Activated gamma-delta T cell treated with anti-CD3 and anti-CD28 coated beads, Interleukin-2, amount 50 U/mL, for 16 hours (primary cell): ENCODE measurements at places on chromosomes 6 and 20.

DNA sequence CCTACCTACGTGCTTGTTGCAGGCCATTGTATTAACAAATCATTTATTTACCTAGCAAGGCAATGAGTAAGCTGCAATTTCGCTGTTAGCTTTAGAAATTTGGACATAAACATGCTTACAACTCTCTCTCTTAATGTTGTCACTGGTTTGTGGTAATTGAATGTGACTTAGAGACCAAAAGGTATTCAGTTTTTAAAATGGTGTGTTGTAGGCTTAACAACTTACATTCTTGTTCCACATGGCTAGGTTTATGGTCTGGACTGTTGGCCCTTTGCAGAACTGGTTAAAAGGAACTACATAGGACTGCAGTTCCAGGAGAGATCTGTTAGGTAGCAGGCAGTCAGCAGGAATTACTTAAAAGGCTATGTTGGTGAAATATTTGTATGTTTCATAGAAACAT is 10.3 kb upstream of the CTAGE9 start:
- no peak for DNase-seq

- DNase-seq: no peak
These were observed 25.3 kb downstream of the NRN1 start for GRCh38 chr6:5981126-5982026.

GRCh38 chr20:37669773-37670236 is 24.0 kb upstream of the CTNNBL1 start:
- no peak for DNase-seq

GRCh38 chr20:56439771-56440291 is 27.8 kb downstream of the CASS4 start:
- DNase-seq: no peak

DNA sequence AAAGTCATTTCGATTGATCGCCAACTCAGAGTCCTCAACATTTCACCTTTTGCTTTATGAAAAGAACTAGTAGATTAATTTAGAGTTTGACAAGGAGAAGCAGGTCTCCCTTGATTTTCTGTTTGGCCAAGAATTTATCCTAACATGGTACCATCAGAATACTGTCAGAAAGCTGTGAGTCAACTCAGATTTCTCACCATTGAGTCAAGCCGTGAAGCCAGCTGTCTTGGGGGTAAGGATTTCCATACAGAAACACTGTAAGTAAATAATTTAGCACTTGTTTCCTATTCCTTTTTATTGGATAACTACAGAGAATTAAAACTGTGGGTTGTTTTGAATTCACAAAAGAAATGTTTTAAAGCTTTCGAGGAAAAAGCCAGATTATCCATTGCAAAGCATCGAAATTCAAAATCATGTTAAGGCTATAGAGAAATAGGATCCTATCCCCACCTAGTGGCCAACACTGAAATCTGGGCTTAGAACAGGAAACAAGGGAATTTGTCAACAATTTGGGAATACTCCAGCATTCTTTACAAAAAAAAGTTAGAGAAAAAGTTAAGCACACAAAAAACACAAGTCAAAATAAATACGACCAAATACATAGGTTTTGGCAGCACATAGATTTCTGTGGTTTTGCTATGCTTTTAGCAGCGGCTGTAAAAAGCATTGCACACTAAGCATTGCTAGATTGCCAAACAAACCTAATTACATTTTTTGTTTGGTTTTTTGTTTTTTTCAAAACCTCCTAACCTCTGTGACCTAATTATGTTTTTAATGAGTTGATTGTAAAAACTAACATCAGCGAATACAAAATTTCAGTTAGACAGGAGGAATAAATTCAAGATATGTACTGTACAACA is 44.2 kb downstream of the COL11A2 start:
- no peak for DNase-seq

GRCh38 chr20:6533761-6534479 is 233.6 kb upstream of the BMP2 start:
- no peak for DNase-seq

DNA sequence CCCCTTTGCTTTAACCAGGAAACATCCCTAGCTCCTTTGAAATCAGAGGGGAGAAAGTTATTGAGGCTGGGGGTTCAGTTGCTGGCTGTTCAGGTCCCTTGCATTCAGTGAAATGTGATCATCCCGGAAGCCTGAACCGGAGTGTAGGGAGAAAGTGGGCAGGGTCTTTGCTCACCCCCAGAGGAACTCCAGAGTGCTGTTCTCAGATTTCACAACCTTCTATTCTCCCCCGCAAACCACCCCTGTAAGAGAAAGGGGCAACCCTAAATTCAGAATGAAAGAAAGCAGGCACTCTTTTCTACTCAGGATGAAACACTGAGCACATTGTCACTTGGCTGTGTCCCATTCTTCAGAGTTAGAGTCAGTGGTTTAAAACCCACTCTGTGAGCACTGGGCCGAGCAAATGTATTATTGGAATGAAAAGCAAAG is 139.8 kb downstream of the KHDC1L start:
- DNase-seq: no peak

GRCh38 chr6:108798670-108799353 is 49.4 kb upstream of the ARMC2 start:
- DNase-seq: peak; percentile 27

DNA sequence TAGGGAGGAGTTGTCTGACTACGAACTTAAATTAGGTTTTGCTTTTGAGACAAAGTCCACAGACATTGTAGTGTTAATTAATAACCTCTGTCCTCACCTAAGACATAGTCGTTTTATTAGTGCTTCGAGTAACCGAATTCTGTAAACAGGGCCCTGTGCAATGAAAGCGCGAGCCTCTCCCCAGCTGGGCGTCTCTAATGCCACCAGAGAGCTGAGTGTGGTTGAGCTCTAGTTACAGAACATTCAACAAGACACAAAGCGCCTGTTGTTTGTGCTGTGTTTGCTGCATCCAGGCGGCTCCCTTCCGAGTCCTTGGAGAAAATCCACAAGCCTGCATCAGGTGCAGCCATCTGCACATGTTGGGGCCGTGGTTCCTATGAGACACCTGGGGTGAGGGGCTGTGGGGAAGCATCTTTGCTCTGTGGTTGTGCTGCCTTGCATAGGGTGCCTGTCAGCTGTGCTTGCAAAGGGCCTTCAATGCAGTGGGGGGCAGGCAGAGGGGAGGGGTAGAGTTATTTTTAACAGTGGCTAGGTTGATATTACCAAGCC is 63.9 kb downstream of the CD164 start:
- DNase-seq: no peak

- no peak for DNase-seq
These were observed 181.1 kb upstream of the TSHZ2 start for GRCh38 chr20:52791091-52791490.

- DNase-seq: no peak
These were observed 119.9 kb upstream of the PRND start for GRCh38 chr20:4601630-4602296.

DNA sequence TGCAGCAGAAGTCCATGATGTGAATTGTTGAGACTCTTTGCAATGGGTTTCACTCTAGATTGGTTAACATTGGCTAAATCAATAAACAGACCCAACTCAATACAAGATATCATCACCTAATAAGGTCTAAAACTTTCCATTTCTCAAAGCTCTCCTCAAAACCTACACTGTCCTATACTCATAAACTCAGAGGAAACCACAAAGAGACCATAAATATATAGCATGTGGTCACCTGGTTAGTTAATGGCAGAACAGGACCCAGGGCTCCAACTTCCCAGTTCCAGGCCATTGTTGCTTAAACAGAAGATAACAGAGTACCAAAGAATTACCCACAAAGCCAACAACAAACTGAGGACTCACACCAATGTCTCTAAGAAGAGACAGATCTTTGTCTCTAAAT is 12.0 kb downstream of the RTN4IP1 start:
- no peak for DNase-seq

DNA sequence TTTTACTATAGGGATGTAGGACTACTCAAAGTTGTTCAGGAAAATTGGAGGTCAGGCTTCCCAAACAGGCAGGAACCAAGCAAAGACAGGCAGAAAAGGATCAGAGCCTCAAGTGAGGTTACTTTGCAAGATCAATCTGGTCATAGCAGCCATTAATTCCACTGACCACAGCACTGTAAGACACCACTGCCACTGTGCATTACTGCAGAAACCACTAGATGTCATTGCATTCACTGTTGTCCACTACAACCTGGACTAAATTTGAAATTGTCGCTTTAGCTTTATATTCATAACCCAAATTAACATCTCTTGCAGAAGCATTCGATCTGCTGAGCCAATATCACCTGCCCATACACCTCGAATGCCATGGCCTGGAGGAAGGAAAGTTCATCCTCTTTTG is 126.9 kb upstream of the UFL1 start:
- no peak for DNase-seq

DNA sequence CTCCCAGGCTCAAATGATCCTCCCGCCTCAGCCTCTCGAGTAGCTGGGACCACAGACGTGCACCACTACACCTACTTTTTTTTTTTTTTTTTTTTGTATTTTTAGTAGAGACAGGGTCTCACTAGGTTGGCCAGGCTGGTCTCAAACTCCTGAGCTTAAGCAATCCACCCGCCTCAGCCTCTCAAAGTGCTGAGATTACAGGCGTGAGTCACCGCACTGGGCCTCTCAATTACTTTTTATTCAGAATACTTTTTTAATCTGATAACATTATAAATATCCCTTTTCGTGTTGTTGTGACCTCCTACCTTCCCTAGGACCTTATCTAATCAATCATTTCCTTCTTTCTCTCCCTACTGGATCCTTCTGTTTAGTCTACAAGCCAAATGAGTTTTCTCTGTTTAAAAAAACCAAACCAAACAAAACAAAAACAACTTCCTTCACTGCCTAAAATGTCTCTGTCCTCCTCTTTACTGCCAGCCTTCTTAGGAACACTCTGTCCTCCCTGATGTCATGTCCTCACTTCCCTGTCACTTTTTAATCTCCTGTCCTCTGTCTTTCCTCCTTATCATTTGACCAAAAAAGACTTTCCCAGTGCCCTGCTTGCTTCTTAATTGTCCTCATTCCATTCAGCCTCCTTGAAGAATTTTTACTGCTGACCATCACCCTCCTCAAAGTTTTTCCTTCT is 85.0 kb downstream of the CAP2 start:
- no peak for DNase-seq

- no peak for DNase-seq
These were observed 386.5 kb upstream of the SULF2 start for GRCh38 chr20:48171626-48172356.

- DNase-seq: no peak
These were observed 2.3 kb upstream of the MARCKS start for GRCh38 chr6:113854531-113855499.

GRCh38 chr6:80793411-80793810 is 686.9 kb downstream of the BCKDHB start:
- no peak for DNase-seq

GRCh38 chr20:30168800-30169138 is 1088.7 kb upstream of the DEFB115 start:
- no peak for DNase-seq

DNA sequence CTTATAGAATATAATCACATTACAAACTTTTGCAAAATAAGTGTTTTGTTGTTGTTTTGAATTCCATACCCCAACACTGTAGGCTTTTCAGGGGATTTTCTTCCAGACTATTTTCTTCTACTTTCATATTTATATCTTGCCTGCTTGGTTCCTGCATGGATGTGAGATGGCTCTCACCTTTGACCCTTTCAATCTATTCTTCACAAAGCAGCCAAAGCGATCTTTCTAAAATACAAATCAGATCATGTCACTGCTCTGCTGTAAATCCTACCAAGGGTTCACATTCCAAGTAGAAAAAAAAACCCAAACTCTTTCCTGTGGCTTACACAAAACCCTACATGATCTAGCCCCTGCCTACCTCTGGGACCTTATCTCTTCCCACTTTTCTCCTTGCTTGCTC is 25.0 kb upstream of the TRPC4AP start:
- no peak for DNase-seq

GRCh38 chr6:95679981-95680380 is 102.6 kb downstream of the MANEA start:
- no peak for DNase-seq

DNA sequence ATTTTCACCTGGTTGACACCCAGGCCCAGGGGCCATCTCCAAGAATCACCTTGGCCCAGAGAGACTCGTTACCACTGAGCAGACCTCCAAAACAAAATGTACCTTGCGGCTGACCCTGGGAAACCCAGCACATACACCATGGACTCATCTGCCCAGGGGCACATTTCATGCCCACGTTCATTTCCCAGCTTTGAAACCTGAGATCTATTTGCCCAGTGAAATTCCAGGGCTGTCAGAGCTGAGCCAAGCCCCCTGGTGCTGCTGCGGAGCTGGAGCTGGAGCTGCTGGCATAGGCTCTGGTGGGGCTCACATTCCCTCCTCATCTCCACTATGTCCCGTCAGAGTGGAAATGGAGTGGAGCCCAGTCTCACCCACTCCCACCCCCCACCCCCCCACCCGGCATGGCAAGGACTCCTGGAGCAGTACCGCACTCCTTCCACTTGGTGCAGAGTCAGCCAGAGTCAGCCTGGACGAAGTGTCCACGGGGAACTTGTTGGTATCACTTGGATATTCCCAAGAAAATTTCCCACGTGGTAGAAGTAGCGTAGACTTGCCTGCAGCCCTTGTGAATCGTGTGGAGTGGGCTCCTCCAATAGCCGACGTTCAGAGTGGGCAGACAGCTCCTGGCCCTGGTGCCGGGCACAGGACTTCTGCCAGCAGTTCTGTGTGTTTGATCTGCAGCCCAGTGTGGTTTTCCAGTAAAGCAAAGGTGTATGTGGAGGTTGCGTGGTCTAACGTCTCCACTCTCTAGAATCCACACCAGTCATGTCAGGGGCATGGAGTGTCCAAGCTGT is 18.1 kb upstream of the OSER1 start:
- DNase-seq: no peak

DNA sequence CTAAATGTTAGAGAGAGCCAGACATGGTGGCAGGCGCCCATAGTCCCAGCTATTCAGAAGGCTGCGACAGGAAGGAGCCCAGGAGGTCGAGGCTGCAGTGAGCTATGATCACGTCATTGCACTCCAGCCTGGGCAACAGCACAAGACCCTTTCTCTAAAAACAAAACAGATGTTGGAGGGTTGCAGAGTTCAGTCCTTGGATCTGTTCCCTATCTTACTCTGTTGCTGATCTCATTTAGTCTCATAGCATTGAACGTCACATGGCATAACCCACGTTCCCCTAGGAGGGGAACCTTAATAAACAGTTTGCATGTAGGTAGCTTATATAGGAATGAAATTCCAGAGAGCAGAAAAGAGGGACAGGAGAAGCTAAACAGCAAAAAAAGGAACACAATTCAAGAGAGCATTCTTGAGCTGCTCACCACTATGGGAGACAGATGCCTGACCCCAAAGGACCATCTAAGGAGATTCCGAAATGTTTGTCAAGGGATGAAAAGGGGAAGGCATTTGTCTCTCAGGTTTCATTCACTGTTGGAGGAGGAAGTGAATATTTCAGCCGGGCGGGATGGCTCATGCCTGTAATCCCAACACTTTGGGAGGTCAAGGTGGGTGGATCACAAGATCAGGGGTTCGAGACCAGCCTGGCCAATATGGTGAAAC is 54.6 kb upstream of the PIM1 start:
- no peak for DNase-seq

GRCh38 chr6:27863962-27864905 is 48.0 kb downstream of the OR2B2 start:
- no peak for DNase-seq

GRCh38 chr6:130513770-130514169 is 148.0 kb downstream of the TMEM200A start:
- DNase-seq: peak; percentile 25

GRCh38 chr6:6616656-6617055 is 28.1 kb downstream of the LY86 start:
- DNase-seq: no peak
